ENCODE measurements at places on chromosomes 16 and 17.

- no peak for DNase-seq
These were observed 23.0 kb upstream of the TMEM132E start for GRCh38 chr17:34556384-34556783.

DNA sequence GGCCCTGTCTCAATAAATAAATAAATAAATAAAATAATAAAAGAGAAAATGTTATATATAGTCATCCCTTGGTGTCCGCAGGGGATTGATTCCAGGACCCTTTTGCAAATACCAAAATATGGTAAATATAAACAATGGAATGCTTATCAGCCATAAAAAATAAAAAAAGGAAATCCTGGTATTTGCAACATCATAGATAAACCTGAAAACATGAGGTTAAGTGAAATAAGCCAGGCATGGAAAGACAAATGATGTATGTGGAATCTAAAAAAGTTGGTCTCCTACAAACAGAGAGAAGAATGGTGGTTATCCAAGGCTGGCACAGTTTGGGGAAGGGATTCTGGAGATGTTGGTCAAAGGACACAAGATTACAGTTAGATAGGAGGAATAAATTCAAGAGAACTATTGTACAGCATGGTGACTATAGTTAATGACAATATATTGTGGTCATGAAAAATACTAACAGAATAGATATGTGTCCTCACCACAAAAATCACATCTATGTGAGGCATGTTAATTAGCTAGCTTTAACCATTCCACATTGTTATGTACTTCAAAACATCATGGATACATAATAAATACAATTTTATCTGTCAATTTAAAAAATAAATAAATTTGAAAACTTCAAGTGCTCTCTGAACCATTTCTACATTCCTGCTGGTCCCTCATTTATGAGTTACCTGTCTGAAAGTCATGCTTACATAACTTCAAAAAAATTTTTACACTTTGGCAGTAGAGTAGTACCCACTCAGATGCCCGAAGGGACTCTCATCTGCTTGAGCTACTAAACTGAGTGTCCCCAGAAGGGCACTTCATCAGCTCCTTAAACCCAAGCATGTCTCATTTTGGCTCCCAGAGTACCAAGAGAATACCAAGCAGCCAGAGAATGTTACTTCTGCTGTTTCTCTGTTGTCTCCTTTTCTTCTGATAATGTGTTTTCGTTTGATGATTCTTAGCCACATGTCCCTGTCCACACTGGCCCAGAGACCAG, 26.6 kb downstream of the N4BP1 start:
- DNase-seq, result no peak

DNA sequence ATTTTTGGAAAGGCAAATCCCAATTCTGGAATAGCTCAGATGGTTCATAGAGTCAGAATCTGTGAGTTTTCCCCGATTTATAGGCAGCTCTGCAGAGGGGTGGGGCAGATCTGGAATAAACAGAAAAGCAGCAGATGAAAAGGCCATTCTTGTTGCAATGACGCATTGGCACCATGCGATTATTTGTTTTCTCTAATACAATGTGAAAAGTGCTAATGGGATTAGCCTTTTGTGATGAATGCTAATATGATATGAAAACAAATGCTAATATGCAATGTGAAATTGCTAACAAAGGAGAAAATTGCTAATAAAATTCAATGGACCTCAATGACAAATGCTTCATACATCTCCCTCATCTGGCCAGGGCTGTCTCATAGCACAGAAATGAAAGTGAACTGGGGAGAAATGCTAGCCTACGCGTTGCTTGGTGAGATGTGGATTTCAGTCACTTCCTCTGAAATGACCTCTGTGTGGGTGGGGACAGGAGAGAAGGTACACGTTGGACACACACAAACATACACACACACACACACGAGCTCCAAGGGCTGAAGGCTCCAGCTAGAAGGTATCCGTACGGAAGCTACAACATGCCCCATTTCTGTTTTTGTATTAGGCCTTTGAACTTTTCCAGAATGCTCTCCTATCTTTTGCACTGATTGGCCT, 394.5 kb downstream of the XYLT1 start:
- no peak for DNase-seq

GRCh38 chr16:67882374-67883145, 2.1 kb upstream of the NRN1L start:
- DNase-seq, result no peak

DNA sequence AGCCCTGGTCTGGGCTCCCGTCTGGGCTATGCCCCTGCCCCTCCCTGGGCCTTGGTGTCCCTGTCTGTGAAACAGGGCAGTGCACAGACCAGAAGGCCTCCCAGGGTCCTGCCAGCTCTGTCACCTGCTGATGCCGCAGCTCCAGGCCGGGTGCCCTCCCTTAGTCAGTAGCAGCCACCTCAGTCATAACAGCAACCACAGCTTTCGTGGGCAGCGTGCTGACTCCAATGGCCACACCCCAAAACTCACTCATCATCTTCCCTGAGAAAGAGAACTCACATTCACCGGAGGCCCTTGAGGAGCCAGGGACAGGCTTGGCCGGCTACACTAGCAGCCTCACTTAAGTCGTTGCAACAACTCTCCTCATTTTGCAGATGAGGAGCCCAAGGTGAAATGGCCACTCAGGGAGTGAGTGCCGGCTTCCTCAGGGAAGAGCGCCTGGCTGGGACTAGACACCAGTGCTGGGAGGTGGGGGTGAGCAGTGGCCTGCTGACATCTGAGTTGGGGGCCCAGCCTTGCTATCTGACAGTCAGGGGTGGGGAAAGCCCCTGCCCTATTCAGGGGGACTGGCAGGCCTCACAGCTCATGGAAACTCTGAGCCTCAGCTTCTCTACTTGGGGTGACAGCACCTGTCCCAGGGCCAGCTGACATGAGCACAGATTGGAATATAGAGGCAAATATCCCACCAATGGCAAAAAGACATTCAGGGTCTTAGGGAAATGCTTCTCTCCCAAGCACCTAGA, 22.6 kb downstream of the SLC5A10 start:
- DNase-seq, result no peak

DNA sequence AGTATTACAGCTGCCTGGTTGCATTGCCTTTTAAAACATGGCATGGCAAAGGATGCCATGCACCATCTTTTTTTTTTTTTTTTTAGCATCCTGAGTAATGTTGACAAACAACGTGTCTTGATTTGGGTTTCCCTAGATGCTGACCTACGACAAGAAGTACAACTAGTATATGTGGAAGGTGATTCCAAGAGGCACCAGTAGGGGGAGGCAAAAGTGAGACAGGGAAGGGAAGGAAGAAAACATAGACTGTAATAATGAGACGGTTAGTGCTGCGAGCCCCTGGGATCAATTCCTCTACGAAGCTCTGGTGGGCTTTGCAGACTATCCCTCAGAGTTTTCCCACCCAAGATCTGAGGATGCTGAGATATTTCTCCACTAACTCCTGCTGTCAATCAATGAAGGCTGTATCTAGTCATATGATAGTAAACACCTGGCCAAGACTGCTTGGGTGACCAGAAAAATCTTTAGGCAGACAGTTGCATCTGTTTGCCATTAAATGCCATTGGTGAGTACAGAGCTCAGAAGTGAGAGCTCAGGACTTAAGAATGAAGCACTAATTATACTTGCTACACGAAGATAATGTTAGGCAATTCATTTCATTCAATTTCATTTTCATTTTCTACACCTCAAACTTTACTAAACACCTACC, 458.6 kb upstream of the GOT2 start:
- no peak for DNase-seq

- DNase-seq, result no peak
These were observed 400.0 kb downstream of the SOX9 start for GRCh38 chr17:72520665-72521303.

Measured in activated CD4-positive, alpha-beta T cell treated with anti-CD3 and anti-CD28 coated beads, Interleukin-2, amount 50 U/mL, for 24 hours (primary cell).